Left renal pelvis (tissue), 4 donors: ENCODE measurements at places on chromosomes 6 and 20. TPM values are rescaled to one million over a fixed set of nuclear protein-coding genes. Genes with fewer than 3 reads are reported as not detected.

GRCh38 chr20:15767999-15768741, 805.1 kb downstream of the KIF16B start:
- no peak for DNase-seq

GRCh38 chr6:43170417-43170930, 595 bp upstream of the SRF start:
- peak; percentile 61 for DNase-seq

- no peak for DNase-seq
These were observed 32.0 kb downstream of the TFAP2A start for GRCh38 chr6:10382728-10383330.

GRCh38 chr6:126620719-126621118, 280.8 kb downstream of the CENPW start:
- no peak for DNase-seq

DNA sequence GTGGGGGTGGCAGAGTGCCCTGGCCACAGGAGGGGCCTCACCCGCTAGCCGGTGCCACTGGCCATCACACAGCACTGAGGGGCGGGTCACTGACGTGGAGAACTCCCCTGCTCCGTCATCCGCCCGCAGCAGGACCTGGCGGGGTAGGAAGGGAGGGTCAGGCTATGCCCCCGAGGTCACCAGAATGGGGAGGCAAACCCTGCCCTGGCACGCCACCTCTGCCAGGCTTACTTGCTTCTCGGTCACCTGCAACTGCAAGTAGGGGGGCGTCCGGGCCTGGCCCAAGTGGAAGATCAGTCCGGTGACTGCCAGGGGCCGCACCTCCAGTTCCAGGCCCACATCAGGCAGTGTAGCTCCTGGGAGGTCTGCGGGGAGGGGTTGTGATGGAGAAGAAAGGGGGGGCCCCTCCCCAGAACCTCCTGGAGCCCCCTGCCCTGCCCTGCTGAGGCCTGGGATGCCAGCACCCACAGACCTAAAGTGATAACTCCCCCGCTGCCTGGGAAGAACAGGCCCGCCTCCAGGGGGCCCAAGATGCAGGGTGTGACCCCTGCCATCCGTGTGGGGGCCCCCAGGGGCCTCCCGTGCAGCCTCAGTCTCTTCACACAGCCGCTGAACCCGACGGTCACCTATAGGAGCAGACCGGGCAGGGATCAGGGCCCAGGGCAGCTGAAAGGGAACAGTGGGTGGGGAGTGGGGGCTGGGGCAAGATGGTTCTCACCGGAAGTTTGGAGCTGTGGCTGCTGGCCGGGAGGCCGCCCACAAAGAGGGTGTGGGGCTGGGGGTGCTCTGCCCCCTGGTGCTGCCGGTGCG, 7.4 kb downstream of the ADRM1 start:
- no peak for DNase-seq

DNA sequence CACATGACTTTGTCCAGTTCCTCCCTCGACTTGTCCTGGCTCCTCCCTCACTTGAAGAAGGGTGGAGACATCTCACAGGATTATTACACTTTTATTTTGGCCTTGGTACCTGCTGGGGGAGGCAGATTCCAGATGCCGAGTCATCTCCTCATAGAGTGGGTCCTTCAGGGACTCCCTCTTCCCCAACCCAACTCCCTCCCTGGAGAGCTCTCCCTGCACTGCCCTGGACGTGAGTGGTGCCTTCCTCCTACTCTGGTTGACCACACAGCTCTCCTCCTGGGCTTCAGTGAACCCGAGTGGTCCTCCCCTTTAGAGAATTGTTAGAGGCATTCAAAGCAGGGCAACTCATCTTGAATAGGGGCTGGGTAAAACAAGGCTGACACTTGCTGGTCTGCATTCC, 40.9 kb upstream of the MC3R start:
- DNase-seq: no peak

DNA sequence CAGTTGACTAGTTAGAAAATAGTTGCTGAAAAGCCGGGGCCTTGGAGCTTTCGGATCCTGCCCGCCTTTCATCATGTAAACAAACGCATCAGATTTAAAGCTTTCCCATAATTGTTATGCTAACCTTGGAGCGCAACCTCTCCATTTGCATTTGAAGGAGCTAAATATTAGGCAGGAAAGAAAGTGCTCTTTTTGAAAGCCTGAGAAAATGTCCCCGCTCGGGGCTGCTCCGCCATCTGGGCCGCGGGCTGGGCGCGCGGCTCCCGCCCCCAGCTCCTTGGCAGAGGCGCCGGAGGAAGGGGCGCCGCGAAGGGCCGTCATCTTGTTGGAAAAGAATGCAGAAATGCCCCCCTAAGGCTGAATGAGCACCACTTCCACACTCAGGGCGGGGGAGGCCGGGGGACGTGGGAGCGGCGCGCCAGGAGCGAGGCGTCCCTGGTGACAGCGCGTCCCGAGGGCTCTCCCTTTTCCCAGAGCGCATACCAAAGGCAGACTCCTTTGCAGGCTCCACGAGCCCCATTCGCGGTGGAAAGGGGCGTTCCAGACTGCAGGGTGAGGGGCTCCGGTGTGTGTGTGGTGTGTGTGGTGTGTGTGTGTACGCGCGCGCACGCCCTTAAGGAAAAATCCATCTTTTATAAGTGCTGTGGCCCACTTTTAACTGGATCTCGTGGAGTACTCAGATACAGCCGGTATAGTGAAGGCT, 145.6 kb upstream of the ID4 start:
- peak; percentile 38 for DNase-seq

DNA sequence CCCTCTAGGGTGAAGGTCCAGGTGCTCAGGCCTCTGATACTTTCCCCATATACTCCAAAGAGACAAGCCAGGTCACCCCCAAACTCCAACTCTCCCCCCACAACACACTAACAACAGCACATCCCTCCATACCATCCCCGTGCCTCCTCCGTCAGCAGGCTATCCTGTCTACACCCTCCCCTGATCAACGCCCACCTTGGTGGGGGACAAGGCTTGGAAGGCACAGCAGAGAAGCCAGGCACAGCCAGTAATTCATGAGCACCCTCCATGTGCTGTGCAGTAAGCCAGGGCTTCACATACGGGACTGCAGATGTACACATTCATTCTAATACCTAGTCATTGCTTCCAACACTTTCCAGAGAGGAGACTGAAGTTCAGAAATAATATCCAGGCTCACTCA, 57.6 kb downstream of the TRERF1 start:
- DNase-seq: no peak

DNA sequence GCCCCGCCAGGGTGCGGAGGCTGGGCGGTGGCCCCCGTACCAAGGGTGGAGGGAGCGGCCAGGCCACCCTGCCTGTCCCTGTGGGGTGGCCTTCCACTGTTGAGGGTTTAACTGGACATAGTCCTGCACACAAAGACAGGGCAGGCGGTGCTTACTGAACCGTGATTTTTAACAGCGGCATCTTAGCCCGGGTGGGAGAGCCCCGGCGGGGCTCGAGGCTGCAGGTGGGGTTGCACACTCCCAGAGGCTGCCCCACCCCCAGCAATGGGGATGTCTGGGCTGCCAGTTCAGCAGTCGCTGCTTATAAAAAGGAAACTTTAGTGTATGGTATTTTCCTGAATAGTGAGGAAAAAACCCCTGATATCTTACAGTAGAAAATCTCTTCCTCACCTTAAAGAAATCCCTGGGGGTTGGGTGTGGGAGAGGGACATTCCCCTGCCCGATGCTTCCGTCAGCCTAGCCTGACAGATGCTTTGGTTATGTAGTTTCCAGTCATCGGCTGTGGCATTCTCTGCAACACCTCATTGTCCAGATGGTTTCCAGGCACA, 79.4 kb downstream of the IRF4 start:
- DNase-seq: no peak

- DNase-seq: no peak
These were observed 108.8 kb upstream of the TBX18 start for GRCh38 chr6:84872996-84873723.

- DNase-seq: no peak
These were observed 6.2 kb downstream of the BPHL start for GRCh38 chr6:3124667-3125066.

- DNase-seq: peak; percentile 6
These were observed 46.9 kb downstream of the MAP3K4 start for GRCh38 chr6:161038229-161039031.

GRCh38 chr6:111741177-111741952, 131.9 kb downstream of the FYN start:
- no peak for DNase-seq

DNA sequence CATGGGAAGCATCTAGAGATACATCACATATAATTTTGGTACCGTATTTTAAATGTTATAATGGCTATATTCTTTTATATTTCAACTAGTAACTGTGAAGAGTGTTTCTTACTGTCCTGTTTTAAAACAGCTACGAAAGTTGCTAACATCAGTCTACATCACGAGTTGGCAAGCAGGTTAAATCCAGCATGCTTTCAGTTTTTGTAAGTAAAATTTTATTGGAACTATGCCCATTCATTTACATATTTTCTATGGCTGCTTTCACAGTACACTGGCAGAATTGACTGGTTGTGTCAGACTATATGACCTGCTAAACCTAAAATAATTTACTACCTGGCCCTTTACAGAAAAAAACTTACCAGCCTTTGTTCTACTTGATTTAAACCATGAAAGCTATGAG, 478.1 kb downstream of the PHF3 start:
- DNase-seq: no peak

DNA sequence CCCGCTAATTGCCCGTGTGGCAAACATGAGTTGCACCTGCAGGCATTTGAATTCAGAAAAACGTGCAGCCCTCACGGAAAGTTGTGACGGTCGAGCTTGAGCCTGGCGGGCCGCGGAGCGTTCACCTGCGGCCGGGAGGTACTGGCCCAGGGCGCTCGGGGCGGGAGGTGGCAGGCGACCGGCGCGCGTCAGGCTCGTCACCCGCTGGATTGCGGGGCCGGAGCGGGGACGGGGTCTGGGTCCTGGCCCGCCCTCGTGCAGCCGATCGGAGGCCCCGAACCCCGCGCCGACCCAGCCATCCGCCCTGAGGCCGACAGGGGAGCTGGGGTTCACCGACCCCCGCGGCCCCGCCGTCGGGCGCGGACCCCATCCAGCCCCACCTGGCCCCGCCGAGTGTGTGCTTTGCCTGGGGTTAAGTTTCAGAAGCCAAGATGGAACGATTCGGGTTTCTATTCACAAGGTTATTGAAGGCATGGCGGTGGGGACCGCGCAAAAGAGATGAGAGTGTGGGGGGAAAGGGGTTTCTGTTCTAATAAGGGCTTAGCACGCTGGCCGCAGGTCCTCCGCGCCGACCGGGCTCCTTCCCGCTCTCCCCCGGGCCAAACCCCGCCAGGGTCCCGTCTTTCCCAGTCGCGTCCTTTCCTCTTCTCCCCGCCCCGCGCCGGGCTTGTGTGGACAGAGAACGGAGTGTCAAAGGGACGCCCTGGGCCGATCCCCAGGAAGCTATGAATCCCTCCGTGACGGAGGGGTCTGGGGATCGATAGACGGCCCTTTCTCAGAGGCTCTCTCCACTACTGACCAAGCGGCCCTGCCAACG, 1.6 kb upstream of the HEY2 start:
- DNase-seq: no peak

- DNase-seq: no peak
These were observed 10.2 kb upstream of the CPNE1 start for GRCh38 chr20:35674921-35675320.

DNA sequence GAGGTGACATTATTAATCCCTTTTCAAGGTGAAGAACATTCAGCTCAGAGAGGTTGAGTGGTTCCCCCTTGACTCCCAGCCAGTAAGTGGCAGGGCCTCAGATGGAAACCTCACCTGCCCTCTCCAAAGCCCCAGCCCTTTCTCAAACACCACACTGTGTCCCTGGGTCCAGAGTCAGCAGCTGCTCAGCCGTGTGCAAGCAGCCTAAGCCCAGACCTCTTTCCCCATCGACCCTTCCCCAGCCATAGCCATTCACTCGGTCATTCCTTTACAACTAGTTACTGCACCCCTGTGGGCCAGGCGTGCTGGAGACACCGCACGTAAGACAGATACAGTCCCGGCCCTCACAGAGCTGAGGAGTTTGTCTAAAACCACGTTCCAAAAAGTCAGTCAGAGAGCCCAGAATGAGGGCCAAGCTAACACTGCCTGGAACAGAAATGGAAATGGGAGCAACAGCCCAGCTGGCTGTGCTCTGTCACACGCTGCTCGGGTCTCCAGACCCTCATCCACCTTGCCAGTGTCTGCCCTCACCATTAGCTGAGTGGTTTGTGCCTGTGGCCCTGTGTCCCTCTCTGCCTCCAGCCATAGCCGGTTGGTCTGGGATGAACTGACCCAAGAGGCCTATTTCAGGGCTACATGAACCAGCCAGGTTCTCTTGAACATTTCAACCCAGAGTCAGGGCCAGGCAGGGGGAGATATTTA, 29.6 kb downstream of the ZC3H12D start:
- DNase-seq: no peak

- peak; percentile 34 for DNase-seq
These were observed 68.3 kb downstream of the FHL5 start for GRCh38 chr6:96631248-96631647.

- no peak for DNase-seq
These were observed 128.9 kb upstream of the BEND3 start for GRCh38 chr6:107244082-107244741.

DNA sequence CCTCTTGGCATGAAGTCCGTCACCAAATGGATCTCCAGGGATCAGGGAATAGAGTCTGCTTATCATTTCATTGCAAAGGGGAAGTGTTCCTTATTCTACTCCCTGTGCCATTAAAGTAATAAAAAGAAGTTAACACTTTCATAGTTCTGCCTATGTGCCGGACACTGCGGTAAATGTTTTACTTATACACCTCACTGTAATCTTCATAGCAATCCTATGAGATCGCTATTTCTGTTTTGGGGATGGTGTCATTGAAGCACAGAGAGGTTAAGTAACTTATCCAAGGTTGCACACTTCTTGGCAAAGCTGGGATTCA, 177.7 kb downstream of the TSHZ2 start:
- DNase-seq: no peak

GRCh38 chr20:24816907-24817306, 132.2 kb upstream of the CST7 start:
- DNase-seq: no peak

GRCh38 chr6:16286151-16286522, 47.8 kb downstream of the GMPR start:
- no peak for DNase-seq

- no peak for DNase-seq
These were observed 6.6 kb downstream of the FITM2 start for GRCh38 chr20:44304383-44304782.

GRCh38 chr6:157516319-157517026, 135.5 kb downstream of the ZDHHC14 start:
- DNase-seq: no peak

Gene CDH4
- polyA plus RNA-seq: 8.1 TPM

Gene ACOT8
- 22.7 TPM for polyA plus RNA-seq

Gene DOK5
- polyA plus RNA-seq: 13.5 TPM

Gene SLC32A1
- polyA plus RNA-seq: not detected

Gene PPP1R3G
- 2.3 TPM for polyA plus RNA-seq

Gene HLA-DQA1
- 3.4 TPM for polyA plus RNA-seq

Gene TEAD3
- polyA plus RNA-seq: 42.6 TPM

Gene ULBP1
- 0.95 TPM for polyA plus RNA-seq

Gene MAS1
- polyA plus RNA-seq: not detected

Gene OXT
- 0.68 TPM for polyA plus RNA-seq

Gene MCHR2
- polyA plus RNA-seq: not detected

Gene TFEB
- 8.5 TPM for polyA plus RNA-seq

Gene UBD
- polyA plus RNA-seq: 0.48 TPM

Gene TSHZ2
- 14.2 TPM for polyA plus RNA-seq

Gene RFX6
- not detected for polyA plus RNA-seq

Gene SGK2
- polyA plus RNA-seq: 3.4 TPM

Gene OTOR
- 0.44 TPM for polyA plus RNA-seq

Gene MAK
- 1.4 TPM for polyA plus RNA-seq

Gene C20orf141
- not detected for polyA plus RNA-seq

Gene SCAF8
- 55.4 TPM for polyA plus RNA-seq
